ENCODE measurements at places on chromosomes 6 and 20. TPM values are rescaled to one million over a fixed set of nuclear protein-coding genes. Genes with fewer than 3 reads are reported as not detected.

The CITED2 gene
- total RNA-seq, result 55.8 TPM

The NR2E1 gene
- total RNA-seq, result not detected

The KIF25 gene
- not detected for total RNA-seq

The GGTLC1 gene
- not detected for total RNA-seq

The ZNF318 gene
- total RNA-seq, result 15.9 TPM

The RFX6 gene
- total RNA-seq, result not detected

The ESR1 gene
- 0.38 TPM for total RNA-seq

The RBBP8NL gene
- not detected for total RNA-seq

The CAPN11 gene
- total RNA-seq, result 2.0 TPM

The LAMA4 gene
- total RNA-seq, result 0.35 TPM

The CD24 gene
- 299 TPM for total RNA-seq

The GLP1R gene
- under 0.01 TPM for total RNA-seq

The RAB44 gene
- 0.17 TPM for total RNA-seq

The CDKAL1 gene
- total RNA-seq, result 14.4 TPM
